Fibroblast of skin of scalp (primary cell): ENCODE measurements at places on chromosomes 12 and 14.
A peak's percentile ranks its signal among the peaks of the same experiment; 100 is the strongest.

DNA sequence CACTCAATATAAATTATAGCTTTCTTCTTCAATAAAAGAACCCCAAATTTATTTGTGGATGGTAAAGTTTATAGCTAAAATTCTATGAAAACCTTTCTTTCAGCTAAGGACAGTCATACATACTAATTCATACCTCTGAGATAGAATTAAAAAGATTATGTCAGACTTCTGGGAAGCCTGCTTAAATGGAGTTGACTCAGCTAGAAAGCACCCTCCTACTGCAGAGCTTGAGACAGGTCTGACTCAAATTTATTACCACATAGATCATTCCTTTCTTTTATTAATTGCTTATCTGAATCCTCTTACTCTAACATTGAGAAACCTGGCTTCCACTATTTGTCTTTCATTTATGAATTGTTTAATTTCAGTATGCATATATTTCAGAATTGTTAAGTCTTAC lies 1007.0 kb upstream of the LRFN5 start:
- DNase-seq: no peak

DNA sequence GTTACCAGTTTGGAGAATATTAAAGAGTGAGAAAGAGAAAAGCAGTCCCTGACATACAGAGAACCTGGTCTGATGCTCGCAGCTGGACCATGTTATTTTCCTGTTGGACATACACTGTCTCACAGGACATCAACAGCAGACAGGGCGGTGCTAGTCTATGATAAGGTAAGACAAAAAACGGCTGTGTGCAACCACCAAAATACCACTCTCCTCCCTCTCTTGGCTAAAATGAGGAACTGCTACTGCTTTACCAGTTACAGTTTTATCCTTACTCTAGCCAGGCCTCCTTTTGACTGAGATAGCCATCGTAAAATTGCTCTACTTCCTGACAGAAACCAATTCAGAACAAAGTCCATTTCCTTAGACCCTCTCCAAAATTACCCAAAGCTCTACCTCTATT lies 47.0 kb upstream of the ERGIC2 start:
- no peak for DNase-seq

DNA sequence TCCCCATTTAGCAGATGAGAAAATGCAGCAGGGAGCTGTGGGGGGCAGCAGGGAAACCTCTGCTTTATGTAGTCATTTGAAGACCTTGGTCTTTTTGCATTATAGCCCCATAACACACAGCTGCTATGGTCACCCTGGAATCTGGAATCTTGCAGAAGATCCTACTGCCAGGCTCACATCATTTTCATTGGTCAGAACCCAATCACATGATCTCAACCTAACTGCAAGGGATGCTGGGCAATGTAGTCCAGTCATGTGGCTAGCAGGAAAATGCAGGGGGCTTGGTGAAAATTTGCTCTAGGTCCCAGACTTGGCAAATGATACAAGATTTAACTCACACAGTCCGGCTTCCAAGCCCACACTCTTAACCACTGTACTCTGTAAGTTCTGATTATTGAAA lies 1028.7 kb downstream of the AACS start:
- no peak for DNase-seq

GRCh38 chr12:58529114-58529665 lies 391.1 kb downstream of the LRIG3 start:
- DNase-seq: peak; percentile 82

DNA sequence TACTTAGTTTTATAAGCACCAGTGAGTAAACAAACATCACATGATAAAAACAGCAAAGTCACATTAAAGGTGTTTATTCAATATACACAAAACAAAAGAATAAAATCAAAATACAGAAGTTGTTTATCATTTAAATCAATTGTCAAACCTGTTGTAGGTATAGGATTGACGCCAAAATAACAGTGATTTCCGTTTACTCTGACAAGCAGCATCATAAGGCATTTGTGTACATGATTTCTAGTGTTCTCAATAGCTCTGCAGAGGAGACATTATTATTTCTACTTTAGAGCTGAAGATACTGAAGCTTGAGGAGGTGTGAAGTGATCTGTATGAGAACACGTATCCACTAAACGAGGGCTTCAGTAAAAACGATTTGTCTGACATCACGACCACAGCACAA lies 171.9 kb downstream of the CCDC59 start:
- no peak for DNase-seq

DNA sequence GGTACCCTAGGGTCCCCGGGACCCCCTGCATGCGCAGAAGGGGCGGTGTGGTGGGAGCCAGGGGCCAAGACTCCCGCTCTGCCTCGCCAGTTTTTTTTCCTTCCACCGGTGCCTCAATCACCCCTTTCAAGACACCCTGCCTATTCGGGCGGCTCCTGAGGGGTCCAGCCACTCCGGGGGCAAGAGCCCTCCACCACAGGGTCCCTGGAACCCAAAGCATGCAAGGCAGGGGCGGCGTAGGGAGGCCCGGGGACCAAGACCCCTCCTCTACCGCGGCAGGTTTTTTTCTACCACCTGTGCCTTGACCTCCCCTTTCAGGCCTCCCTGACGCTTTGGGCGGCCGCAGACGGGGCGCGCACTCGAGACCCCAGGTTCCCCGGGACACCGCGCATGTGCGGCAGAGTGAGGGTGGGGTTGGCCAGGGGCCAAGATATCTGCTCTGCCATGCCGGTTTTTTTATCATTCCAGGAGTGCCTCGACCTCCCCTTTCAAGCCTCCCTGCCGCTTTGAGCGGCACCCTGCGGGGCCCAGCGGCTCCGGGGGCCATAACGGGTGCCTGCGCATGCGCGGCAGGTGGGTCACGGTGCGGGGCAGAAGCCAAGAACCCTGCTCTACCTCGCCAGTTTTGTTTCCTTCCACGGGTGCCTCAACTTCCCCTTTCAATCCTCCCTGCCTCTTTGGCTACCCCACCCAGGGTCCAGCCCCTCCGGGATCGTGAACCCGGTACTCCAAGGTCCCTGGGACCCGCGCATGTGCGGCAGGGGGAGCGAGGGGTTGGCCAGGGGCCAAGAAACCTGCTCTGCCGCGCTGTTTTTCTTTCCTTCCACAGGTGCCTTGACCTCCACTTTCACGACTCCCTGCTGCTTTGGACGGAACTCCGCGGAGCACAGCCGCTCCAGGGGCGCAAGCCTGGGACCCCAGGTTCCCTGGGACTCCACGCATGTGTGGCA lies 328.1 kb downstream of the ALG10 start:
- no peak for DNase-seq

- DNase-seq: no peak
These were observed 6.7 kb downstream of the ANO4 start for GRCh38 chr12:100801320-100801719.

DNA sequence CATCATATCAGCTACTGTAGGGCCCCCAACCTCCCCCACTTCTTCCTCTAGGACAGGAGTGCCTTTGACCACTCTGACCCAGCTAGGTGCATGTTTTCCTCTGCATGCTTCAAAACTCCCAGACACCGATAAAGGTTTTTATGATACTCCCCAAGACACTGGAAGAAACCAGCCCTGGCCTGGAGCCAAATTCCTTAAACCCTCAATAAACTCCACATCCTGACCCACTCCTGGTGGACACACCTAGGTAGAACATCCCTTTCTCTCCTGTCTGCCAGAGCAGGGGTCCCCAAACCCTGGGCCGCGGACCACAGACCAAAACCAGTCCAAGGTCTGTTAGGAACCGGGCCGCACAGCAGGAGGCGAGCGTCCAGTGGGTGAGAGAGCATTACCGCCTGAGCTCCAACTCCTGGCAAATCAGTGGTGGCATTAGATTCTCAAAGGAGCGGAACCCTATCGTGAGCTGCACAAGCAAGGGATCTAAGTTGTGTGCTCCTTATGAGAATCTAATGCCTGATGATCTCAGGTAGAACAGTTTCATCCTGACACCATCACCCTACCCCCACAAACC lies 49.6 kb downstream of the NT5DC3 start:
- DNase-seq: no peak

GRCh38 chr12:67773896-67774295 lies 125.4 kb downstream of the DYRK2 start:
- DNase-seq: peak; percentile 64

GRCh38 chr12:131833896-131834641 lies 5.9 kb downstream of the MMP17 start:
- DNase-seq: no peak

GRCh38 chr12:1878214-1878613 lies 40.2 kb downstream of the CACNA2D4 start:
- no peak for DNase-seq

DNA sequence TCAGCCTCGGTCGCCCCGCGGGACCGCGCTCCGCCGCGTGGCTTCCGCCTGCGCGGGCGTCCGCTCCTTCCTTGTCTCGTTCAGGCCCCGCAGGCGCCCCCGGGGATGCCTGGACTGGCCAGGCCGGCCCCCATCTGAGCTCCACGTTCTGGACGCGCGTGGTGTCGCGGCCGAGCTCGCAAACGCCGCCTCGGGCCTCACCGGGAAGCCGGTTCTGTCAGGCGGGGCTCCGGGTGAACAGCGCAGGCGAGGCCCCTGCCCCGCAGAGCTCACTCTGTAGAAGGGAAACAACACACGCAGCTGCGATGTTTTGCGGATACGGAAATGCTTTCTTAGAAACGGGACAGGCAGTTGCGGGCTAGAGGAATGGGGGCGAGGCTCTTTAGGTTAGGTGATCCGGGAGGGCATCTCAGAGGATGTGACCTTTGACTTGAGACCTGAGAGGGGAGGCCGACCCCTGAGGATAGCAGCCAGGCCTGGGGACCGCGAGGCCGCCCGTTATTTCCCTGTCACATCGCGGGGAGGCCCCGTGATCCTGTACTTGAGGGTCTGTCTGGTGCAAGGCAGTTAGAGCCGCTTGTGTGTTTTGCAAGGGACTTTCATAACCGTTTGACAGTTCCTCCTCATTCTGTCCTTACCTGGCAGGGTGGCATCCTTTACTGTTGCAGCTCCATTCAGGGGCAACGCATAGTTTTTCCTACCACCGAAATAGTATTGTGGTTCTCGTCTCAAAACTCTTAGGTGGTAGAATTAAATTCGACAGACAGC lies 584 bp downstream of the VRK1 start:
- DNase-seq: peak; percentile 9

- DNase-seq: no peak
These were observed 94.6 kb downstream of the DACT1 start for GRCh38 chr14:58732387-58732786.

DNA sequence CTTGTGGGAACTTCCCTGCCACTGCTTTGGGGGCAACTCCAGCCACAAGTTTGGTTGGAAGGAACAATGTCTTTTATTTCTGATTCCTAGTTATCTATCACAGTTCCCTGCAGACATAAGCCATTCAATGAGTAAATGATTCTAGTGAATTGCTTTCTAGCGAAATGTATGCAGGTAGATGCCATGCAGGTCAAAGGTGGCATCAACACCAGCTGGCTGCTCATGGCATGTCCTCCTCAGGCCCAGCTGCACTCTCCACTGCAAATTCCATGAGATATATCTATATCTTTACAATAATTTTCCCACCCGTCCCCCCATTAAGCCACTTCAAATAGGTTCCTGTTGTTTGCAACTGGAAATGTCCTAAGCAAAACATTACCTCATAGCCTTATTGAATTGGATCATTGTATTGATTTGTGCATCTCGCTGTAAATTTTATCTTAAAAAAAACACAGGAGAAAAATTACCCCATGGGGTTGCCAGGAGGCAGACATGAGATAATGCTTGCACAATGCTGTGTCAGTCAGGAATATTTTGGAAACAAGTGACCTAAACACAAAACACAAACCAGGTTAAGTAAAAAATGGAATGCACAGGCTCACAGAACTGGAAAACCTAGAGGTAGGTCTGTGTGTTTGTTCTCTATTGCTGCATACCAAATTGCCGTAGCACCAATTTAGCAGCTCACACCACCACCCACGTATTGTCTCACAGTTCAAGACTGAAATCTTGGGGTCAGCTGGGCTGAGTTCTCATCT lies 32.8 kb upstream of the TXNRD1 start:
- DNase-seq: no peak

GRCh38 chr12:58025431-58025830 lies 84.1 kb downstream of the ATP23 start:
- no peak for DNase-seq

DNA sequence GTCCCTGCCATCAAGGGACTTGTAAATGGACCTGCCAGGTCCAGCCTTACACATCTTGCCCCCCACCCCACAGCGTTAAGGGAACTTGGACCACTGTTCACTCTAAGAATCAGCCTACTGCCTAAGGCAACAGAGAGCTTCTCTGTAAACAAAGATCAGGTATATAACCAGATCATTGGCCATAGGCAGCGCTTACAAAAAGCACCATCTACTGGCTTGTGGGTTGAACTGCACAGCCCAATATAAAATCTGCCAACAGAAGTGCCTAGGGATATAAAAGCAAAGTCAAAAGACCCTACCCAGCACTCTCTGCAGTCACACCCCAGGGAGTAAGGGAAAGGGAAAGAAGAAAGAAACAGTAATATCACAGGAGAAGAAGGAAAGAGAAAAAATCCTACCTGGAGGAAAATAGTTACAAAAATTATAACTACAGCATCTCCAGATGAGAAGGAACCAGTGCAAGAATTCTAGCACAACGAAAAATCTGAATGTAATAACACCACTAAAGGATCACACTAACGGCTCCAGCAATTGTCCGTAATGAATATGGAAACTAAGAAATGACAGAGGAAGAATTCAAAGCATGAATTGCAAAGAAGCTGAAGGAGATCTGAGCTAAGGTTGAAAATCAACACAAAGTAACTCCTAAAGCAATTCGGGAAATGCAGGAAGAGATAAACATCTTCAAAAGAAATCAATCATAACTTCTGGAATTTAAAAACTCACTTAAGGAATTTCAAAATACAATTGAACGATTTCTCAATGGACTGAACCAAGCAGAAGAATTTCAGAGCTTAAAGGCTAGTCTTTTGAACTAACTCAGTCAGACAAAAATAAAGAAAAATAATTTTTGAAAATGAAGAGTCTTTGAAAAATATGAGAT lies 95.2 kb upstream of the PCED1B start:
- peak; percentile 69 for DNase-seq

- no peak for DNase-seq
These were observed 25.7 kb upstream of the SLC16A7 start for GRCh38 chr12:59570145-59570544.

DNA sequence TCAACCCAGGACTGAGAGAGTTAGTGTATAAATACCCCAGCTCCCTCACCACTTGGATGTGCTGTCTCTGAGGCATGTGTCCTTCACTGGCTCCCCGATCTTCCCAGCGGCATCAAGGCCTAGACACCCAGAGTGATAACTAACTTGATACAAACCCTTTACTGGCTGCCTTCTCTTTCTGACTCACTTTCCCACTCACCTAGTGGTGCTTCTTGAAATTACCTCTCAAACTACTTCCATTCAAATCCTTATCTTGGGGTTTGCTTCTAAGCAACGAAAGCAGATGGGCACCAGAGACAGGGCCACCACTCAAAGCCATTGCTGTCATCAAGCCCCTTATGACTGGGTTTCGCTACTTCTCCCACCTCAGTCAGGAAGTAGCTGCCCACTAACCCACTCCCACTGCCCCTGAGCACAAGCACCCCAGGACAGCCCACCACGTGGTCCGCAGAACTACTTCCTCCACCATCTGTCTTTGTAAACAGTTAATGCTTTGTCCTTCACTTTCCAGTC lies 17.2 kb downstream of the ZFP36L1 start:
- DNase-seq: no peak

- peak; percentile 76 for DNase-seq
These were observed 401.4 kb downstream of the ZFP36L1 start for GRCh38 chr14:68391311-68392014.
